ENCODE measurements at places on chromosomes 16 and 17. TPM values are rescaled to one million over a fixed set of nuclear protein-coding genes. Genes with fewer than 3 reads are reported as not detected.
A peak's percentile ranks its signal among the peaks of the same experiment; 100 is the strongest.

GRCh38 chr17:73029991-73030390 lies 62.5 kb downstream of the SLC39A11 start:
- no peak for DNase-seq

PRR35 gene
- total RNA-seq: not detected

GRCh38 chr16:53219371-53219770 lies 164.6 kb downstream of the CHD9 start:
- no peak for DNase-seq

GRCh38 chr17:351449-351738 lies 1.2 kb downstream of the RPH3AL start:
- no peak for DNase-seq

GRCh38 chr16:75627851-75628250 lies 4.8 kb upstream of the ADAT1 start:
- DNase-seq: no peak

- DNase-seq: peak; percentile 73
Measured at GRCh38 chr16:46607529-46607928, 13.7 kb downstream of the SHCBP1 start.

VAT1L gene
- 0.20 TPM for total RNA-seq

- DNase-seq: peak; percentile 24
Measured at GRCh38 chr17:77163001-77163400, 22.2 kb downstream of the SEC14L1 start.

SDK2 gene
- total RNA-seq: not detected

TMIGD1 gene
- total RNA-seq: not detected

DNA sequence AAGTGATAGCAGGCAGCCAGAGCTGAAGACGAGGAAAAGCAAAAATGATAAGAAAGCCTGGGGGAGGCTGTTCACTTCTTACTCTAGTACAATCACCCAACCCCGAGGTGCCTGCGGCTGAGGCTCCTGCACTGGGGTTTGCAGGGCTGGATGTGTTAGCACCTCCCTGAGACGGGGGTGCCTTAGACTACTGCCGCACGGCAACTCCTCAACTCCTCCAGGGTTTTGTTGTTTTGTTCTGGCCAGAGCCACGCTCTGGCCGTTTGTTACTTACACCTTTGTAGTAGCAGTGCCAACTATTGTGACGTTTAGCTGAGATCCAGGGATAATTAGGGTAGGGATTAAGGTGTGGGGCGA lies 51.5 kb downstream of the LDHD start:
- DNase-seq: no peak

GRCh38 chr17:46036491-46036890 lies 37.4 kb downstream of the STH start:
- DNase-seq: no peak

TOX3 gene
- not detected for total RNA-seq

- DNase-seq: no peak
Measured at GRCh38 chr17:958712-959451, 20.7 kb downstream of the NXN start.

Measured in lung microvascular endothelial cell (primary cell).